Activated CD4-positive, alpha-beta T cell treated with anti-CD3 and anti-CD28 coated beads, Interleukin-2, amount 50 U/mL, for 4 hours (primary cell): ENCODE measurements at places on chromosomes 3 and 15.
A peak's percentile ranks its signal among the peaks of the same experiment; 100 is the strongest.

DNA sequence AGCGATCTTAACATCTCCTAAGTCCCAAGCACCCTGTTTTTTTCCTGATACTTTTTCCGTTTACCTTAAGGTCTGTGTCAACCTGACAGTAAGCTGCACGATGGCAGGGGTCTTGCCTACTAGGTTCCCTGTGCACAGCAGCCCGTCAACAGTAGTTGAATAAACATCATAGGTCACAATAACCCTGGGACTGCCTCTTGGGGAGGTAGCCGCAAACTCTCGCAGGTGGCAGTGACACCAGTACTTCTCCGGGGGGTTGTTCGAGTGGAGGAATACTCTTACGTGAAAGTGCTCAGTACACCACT, 365 bp upstream of the PDCD6IP start:
- DNase-seq = no peak

GRCh38 chr15:65833501-65834205, 35.6 kb upstream of the RAB11A start:
- no peak for DNase-seq

DNA sequence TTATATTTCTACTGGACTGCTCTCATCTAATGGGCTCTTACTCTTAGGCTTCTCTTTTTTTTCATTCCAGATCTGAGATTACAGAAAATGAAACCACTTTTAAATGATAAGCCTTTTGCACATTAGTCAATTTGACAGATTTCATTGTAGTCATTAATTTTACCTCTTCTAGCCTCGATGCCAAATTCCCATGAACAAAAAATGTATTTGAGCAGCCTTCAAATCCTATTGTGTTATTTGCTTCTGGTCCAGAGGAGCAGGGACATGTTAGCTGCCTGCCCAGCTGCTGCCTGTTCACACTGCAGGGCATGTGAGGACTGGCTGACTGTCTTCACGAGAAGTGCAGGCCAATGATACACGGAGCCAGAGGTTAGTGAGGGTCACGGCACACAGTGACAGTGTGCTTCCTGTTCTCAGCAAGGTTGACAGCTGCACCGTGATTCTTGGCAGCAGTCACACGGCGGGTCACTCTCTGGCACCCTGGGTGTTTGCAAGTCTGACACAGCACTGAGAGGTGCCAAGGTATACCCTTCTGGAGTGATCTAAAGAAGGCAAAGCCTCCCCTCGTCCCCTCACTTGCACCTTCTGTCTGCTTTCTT, 40.8 kb downstream of the KAT2B start:
- peak; percentile 5 for DNase-seq

GRCh38 chr3:158794936-158795518, 6.8 kb upstream of the MFSD1 start:
- DNase-seq = no peak

GRCh38 chr15:76865548-76865991, 39.6 kb downstream of the SCAPER start:
- DNase-seq = no peak

DNA sequence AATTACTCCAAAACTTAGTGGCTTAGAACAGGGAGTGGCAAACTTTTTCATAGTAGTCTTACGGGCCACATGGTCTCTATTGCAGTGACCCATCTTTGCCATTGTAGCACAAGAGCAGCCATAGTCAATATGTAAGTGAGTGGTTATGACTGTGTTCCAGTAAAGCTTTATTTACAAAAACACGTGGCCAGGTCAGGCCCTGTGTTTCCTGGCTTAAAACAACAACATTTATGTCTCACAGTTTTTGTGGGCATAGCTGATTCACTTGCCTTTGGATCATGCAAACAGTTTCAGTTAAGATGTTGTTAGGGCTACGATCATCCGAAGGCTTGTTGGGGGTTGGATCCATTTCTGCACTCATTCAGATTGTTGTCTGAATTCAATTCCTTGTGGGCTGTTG, 103.8 kb downstream of the CHCHD6 start:
- DNase-seq = no peak

GRCh38 chr15:86905625-86906256, 826.1 kb downstream of the AGBL1 start:
- no peak for DNase-seq

DNA sequence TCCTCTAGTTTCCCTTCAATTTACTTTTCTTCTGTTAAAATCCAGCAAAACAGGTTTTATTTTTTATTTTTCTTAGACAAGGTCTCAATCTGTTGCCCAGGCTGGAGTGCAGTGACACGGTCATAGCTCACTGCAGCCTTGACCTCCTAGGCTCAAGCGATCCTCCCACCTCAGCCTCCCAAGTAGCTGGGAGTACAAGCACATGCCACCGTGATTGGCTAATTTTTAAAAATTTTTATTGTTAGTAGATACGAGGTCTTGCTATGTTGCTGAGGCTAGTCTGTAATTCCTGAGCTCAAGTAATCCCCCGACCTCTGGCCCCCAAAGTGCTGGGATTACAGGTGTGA, 41.6 kb downstream of the ILDR1 start:
- DNase-seq = no peak

DNA sequence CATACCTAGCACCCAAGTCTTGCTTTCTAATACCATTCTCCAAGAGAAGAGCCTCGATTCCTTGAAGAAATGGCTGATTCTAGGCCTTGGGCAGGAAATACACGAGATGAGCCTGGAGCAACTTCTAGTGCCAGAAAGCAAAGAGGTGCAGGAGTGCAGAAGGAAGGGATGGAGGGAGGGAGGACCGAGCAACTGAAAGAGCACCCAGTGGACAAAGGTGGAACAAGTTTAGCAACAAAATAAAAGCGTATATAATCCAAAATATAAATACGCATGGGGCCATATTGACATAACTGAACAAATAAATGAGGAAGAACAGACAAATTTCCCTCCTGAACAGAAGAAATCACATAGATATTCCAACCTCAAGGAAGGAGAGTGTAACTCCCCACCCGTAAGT, 34.4 kb downstream of the CHSY1 start:
- DNase-seq = no peak

DNA sequence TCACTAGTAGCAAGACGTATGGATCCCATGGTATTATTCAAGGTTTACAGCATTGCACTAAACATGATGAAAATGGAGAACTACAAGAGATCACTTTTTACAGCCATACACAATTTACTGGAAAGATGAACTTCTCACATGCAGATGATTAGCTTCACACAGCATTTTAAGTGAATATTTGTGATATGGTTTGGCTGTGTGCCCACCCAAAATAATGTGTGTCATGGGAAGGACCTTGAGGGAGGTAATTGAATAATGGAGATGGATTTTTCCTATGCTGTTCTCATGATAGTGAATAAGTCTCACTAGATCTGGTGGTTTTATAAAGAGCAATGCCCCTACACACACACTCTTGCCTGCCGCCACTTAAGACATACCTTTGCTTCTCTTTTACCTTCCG, 662.0 kb upstream of the CCDC54 start:
- DNase-seq = no peak

DNA sequence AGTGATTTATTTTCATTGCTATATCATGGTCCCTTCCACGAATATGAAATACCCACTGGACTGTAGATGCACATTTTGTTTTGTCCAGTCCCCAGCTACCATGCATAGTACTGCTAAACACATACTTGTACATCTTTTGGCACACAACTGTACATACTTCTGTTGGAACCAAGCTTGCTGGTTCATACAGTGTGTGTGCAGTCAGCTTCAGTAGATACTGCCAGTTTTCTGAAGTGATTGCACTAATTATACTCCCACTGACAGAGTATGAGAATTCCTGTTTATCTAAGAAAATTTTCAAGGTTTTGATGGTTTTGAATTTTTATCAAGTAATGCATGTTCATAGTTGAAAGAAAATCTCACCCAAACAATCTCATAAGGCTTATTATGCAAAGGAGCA, 100.7 kb upstream of the LMCD1 start:
- DNase-seq = no peak

DNA sequence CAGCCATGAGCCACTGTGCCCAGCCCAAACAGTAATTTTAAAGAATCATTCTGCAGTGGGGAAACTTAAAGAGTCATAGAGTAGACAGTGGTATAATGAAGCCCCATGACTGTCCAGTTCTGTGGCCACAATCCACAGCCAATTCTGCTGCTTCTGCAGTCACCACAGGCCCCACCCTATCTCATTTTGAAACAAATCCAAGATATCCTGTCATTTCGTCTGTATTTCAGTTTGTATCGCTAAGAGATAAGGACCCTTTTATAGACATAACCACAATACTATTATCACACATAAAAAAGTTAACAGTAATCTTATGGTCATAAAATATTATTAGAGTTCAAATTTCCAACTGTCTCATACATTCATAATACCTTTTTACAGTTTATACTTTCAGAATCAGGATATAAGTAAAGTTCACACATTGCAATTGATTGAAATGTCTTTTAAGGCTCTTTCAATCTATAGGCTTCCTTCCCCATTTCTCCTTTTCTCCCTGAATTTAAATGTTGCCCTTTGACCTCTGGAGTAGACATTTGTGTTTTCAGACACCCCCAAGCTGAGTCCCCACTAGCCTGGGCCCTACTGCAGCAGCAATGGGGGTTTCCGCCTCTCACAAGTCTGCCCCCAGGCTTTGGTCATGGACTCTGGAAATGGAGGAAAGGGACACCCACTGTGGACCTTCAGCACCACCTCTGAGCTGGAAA, 4.2 kb upstream of the NUP210 start:
- no peak for DNase-seq

DNA sequence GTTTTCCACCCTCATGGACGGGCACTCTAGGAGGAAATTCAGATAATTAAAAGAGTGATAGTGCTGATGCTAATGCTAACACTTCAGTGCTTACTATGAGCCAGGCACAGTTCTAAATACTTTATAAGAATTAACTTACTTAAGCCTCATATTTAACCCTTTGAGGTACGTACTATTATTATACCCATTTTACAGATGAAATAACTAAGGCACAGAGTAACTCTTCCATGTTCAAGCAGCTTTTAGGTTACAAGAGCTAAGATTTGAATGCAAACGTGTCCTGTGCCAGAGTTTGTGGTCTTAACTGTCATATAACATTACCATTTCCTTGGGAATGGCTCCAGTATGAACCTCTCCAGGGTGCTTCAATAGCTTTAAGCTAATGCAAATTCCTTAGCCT, 114.7 kb upstream of the PRR23C start:
- DNase-seq = no peak

DNA sequence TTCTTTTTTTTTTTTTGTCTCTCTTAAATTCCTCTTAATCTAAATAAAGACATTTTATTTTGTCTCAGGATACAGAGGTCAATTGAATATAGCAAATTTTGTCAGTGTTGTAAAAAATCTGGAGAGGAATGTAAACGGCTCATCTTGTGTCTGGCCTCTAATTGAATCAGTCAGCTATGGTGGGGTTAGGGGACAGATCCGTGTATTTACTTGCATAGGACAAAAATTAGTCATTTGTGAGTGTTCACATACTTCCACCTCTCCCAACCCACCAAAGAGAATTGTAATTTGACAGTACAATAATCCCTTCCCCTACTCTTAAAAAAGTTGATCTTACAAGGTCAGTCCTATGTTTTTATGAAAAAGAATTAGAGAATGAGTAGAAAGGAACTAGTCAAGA, 18.3 kb downstream of the PPARG start:
- DNase-seq = no peak

DNA sequence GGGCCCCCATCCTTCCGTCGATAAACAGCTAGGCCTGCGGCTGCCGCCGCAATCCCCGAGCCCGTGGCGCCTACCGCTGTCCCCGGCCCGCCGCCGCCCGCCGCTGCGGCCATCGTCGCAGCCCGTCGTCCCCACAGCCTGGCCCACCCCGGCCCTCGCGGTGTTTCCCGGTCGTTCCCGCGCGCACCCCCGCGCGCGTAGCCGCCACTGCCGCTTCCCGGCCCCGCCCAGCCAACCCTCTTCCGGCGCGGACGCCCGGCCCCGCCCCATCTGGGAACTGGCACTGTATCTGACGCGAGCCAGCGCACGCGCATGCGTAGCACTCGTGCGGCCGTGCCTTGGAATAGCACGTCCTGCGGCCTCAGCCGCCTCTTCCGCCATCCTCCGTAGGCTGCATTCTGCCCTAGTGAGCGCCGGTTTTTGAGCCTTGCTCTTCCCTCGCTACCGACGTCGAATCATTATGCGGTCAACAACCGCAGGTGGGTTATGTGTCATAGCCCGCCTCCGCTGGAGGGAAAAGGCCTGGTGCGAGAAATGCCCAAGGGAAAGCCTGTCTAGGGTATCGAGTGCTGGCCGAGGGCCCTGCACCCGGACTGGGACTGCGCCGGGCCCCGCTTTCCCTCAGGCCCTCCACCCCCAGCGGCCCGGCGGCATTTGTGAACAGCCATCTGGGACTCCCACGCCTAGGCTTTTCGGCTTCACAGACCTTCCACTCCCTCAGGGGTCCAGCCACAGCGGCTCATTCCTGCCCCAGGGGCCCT, at the start of gene SMARCC1:
Gene SMARCC1, minus strand, starts transcription at position 209 of the 761 bp plus-strand sequence. Its CDS starts 96 bp downstream, at position 113.
- peak; percentile 92 for DNase-seq
